ENCODE measurements at places on chromosomes 3 and 15.

DNA sequence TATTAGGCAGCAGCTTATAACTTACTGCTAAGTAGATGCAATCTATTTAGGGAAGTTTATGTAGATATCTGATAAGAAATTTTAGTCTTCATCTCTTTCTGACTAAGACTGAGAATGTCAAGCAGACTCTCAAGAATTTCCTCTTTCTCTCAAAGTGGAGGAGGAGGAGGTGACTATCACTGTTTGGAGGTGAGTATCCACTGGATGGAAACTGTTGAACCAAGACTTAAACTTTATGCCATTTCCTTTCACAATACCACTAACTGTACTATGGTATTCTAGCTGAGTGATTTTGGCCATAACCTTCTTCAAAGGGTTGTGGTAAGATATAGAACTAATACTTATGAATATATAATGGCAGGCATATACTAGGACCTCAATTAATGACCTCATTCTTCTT lies 64.6 kb downstream of the TPRG1 start:
- DNase-seq, result no peak

DNA sequence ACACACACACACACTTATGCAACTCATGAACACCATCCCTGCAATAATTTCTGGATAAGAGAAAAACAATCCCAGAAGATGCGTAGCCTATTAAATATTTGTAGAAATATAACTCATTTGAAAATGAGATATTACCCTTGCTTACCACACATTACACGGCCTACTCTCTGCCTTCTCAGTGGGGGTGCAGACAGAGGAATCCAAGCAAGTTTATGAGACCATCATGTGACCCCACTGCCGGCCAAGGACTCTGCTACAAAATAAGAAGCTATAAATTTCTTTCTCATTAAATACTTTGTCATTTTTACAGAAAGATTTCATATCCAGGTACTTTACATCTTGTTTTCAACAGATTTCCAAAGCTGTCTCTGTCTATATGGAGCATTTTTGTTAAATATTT lies 286.3 kb downstream of the ZNF385D start:
- DNase-seq, result no peak

DNA sequence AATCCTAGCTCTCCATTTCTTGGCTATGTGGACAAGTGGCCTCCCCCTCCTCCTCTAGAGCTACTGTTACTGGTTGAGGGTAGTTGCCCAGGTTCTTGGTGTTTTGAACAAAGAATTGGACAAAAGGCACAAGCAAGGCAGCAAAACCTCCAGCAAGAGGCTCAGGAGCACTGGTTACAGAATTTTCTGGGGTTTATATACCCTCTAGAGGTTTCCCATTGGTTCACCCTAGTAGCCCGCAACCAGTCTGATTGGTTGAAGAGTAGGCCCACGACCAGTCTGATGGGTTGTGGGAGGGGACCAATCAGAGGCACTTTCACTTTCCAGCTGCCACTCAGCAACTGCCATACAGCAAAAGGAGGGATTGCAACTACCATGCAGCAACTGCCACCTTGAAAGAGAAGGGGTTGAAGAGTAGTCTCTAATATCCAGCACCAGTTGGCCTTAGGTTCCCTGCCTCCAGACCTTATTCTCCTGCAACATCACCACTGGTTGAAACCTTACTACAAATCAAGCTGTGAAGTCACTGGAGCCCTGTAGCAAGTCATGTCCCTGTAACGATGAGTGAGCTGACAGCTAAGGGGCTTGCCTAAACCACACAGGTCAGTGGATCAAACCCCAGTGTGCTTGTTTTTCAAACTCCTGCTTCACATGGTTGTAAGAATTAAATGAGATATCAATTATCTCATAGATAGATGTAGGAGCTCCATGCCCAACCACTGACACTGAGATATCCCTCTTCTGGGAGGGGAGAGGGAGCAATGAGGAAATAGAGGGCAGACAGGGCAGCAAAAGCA lies 2.9 kb upstream of the C15orf39 start:
- DNase-seq, result peak; percentile 47

- DNase-seq, result no peak
Observed at GRCh38 chr3:39519103-39519502, 51.6 kb downstream of the MOBP start.

- DNase-seq, result no peak
Observed at GRCh38 chr15:57335719-57336118, 40.6 kb upstream of the CGNL1 start.

Data from activated CD4-positive, alpha-beta T cell treated with anti-CD3 and anti-CD28 coated beads for 48 hours (primary cell).